ENCODE measurements at places on chromosomes 11 and 22.

- no peak for DNase-seq
Observed at GRCh38 chr11:103953797-103954486, 82.5 kb upstream of the DDI1 start.

DNA sequence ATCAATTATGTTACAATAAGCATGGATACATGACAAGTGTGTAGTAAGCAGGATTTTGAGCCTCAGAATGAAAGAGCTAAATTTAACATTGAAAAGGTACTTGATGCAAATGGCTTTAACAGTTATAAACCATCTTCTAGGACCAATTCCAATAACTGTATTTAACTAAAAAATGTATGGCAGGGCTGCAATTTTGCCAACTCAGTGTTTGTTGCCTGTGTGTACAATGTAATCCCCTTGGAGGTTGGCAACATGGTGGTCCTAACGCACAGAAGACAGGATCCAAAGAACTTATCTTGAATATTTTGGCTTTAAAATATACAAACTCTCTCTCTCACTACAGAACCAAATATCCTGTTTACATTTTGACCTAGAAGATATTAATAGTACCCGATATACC, 2314.1 kb downstream of the LRRC4C start:
- no peak for DNase-seq

- DNase-seq = no peak
Observed at GRCh38 chr11:111663820-111664219, 61.6 kb downstream of the SIK2 start.

DNA sequence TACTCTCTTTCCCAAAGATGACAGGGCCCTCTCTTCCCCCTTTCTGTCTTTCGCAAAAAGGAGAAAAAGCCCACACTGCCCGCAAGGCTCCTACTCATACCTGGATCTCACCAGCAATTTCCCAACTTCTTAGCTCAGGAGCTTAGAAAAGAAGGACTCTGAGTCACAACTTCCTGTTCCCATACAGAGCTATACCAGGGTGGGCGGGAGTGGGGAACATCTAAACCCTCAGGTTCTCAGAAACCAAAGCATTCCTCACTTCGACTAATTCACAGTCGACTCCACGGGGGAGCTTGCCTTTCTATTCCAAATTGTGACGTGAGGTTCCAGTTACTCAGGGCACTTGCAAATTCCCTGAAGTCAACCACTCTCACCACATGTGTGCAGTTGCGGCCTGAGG, 61.9 kb downstream of the MTNR1B start:
- no peak for DNase-seq

- no peak for DNase-seq
Observed at GRCh38 chr11:103453126-103453525, 343.9 kb downstream of the DYNC2H1 start.

- DNase-seq = peak; percentile 13
Observed at GRCh38 chr11:32334822-32335221, 100.5 kb downstream of the WT1 start.

DNA sequence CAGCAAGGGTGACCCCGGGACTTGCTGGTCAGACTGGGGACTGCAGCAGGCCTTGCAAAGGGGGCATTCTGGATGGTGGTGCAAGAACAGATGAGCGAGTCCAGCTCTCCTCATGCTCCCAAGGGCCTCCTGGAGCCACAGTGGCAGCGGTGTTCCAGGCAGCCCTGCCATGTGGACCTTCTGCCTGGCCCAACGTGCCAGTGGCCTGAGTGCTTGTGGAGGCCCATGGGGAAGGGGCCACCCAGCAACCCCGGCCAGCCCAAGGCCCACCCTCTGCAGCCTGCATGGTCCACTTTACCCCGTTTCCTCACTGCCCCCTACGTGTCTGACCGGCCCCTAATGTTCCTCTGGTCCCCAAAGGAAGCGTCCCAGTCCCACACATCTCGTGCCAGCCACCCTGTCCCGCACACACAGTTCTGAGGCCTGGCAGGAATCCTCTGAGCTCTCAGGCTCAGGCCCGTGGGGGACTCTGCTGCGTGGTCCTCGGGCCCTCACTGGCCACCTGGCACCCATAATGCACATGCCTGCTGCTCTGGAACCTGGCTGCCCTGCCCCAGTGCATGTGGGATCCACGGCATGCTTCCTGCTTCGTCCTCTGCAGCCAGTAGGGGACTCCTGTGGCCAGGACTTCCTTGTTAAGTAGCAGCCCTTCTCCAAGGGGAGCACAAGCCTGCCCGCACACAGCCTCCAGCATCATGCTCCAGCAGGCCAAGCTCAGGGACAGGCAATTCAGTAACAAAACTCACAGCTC, 85.5 kb downstream of the DGCR2 start:
- no peak for DNase-seq

DNA sequence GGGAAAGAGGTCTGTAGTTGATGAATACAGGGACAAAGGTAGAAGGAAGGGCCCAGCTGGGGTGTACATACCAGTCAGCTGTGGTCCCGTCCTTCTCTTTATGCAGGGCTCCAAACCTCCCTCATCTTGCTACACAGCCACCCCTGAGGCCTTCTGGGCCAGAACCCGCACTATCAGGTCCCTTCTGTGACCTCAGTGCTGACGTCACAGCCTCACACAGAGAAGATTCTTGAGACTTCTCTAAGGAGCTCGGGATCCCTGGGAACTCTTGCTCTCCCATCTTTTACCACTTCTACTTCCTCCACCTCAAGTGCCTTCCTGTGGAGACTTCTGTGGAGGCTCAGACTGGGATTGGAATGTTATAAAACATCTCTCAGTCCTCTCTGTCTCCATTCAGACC, at the start of gene UBQLN3:
Gene UBQLN3, minus strand, starts transcription at position 155 of the 400 bp plus-strand sequence. CDS start 399 bp downstream, outside the sequence.
- no peak for DNase-seq

DNA sequence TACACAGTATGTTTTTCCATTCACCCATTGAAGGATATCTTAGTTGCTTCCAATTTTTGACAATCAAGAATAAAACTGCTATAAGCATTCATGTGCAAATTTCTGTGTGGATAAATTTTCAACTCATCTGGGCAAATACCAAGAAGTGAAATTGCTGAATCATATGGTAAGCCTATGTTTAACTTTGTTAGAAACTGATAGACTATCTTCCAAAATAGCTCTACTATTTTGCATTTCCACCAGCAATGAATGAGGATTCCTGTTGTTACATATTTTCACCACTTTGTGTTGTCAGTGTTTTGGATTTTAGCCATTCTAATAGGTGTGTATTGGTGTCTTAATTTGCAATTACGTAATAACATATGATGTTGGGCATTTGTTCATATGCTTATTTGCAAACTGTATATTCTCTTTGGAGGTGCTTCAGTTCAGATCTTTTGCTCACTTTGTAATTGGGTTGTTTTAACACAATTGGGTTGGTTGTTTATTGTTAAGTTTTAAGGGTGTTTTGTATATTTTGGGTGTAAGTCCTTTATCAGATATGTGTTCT, 49.2 kb upstream of the FAM181B start:
- DNase-seq = no peak

GRCh38 chr11:18853086-18853720, 61.6 kb upstream of the PTPN5 start:
- no peak for DNase-seq

DNA sequence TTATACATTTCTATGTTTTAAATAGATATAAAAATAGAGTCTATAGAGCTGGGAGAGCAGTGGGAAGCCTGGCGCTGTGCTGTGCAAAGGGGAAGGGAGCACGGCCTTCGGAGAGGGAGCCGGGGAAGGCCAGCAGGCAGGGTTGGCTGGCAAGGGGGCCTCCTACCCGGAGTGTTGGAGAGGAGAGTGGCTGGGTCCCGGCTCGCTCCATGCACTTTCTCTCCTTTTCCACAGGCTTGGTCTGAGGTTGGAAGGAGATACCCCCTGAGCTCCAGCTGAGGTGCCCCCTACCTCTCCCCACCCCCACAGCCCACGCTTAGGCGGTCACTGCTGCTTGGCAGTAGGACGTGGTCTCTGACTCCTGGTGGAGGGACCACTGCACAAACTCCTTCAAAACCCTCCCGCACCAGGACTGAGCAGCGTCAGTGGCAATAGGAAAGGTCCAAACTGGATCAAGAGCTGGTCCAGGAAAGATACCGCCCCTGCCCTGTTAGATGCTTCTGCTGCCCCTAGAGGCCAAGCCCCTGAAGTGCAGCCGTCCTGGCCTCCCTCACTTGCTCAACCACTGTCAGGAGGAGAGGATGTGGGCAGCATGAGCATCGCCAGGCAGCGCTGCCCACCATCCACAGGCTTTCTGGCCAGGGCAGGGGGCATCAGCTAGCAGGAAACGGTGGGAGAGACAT, 52.9 kb downstream of the SYT13 start:
- peak; percentile 45 for DNase-seq
